Activated T-helper 17 cell treated with anti-CD3 and anti-CD28 coated beads, Interleukin-2, amount 50 U/mL, for 72 hours (primary cell): ENCODE measurements at places on chromosomes 1 and 21.

DNA sequence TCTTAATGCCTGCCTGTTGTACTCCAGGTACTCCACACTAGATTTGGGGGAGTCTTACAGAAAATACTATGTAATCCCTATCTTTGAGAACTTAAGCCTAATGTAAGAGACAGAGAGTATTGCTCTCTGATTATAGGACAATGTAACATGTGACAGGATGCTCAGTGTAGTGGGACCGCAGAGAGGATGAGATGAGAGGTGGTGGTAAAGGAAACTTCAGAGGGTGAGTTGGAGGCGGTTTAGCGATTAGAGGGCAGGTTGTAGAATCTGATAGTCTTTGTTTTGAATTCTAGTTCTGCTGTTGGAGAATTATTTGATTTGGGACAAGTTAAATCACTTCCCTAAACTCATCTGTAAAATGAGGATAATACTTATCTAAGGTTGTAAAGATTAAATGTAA, 5.4 kb downstream of the SOAT1 start:
- peak; percentile 96 for ATAC-seq

- ATAC-seq = no peak
Measured at GRCh38 chr1:41175546-41175945, 66.6 kb downstream of the SCMH1 start.

DNA sequence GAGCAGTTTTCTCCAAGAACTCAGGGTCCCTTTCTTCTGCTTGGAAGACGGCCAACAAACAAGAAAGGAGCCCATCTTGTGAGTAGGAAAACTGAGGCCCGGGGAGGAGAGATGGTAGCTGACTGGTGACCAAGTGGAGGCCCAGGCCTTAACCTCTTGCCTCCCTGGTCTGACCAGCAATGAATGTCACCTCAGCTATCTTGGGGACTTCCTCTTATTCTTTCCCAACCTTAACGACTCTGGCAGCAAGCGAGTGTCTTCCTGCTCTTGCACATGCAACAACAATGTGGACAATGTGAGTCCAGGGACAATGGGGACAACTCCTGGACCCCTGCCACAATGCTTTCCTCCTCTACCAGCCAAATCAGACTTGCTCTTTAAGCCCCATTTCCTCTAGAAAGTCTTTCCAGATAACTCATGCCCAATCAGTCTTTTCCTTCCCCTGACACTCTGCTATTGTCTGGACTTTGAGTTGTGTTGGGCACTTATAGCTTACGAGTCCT, 12.6 kb downstream of the HSPG2 start:
- ATAC-seq = no peak

- ATAC-seq = no peak
Measured at GRCh38 chr1:244980605-244981004, 116.3 kb upstream of the HNRNPU start.

GRCh38 chr1:225825607-225826007, 15.7 kb downstream of the EPHX1 start:
- no peak for ATAC-seq

GRCh38 chr1:82919837-82920236, 1079.1 kb downstream of the TTLL7 start:
- no peak for ATAC-seq

DNA sequence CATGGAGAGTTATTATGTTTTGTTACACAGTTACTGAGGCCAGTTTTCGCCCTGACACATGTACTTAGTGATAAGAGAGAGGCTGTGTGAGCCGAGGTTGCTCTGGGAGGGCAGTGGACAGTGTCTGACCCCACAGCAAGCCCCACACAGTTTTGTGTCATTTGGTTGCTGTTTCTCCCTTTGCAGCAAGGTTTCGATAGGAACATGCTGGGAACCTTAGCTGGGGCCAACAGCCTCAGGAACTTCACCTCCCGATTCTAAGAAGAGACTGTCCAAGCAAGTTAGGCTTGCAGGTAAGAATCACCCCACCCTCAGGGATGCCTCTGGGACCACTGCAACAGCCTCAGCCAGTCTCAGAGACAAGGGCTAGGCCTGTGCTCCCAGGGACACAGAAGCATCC, 45.3 kb downstream of the PKP1 start:
- ATAC-seq = no peak

DNA sequence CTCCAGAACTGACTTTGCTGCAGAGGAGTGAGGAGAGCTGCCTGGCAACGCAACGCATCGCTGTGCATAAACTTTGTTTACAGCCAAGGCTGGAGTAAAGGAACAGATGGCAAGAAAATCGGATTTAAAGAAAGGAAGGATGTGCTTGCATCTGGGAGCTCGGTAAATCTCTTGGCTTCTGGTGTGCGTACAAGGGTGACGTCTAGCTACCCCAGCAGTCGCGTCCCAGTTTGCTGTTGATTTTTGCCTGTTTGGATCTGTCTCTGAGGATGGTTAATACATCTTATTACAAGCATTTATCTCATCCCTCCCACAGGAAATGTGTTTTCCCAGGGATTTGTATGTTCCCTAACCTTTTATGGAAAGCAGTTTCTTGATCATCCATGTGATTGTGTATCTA, 73.3 kb upstream of the RALGPS2 start:
- no peak for ATAC-seq

DNA sequence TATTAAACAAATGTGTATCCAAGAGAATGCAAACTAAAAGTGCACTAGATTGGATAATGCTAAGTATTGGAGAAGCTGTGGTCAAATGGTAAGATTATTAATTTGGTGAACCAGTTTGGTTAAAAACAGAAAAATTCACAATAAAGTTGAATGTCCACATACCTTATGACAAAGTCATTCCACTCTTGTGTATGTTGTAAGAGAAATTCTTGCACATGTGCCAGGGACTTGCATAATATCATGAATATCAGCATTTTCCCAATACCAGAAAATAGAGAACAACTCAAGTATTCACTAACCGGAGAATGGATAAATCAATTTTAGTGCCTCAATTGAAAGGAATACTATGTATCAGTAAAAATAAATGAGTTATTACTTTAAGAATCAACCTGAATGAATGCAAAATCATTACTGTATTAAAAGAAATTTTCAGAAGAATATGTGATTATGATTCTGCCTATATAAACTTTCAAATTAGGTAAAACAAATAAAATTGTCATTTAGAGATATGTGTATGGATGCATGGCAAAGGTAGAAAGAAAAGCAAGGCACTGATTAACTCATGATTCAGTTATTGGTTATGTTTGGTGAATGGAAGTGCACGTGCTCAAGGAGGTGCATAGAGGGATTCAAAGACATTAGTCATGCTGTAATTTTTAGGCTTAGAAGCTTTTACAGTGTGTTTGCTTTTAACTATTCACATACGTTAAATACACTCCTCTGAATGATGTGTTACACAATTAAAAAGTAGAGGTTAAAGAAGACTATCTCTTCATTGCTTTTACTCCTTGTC, 217.4 kb upstream of the KCNK2 start:
- no peak for ATAC-seq

GRCh38 chr1:224621813-224622682, 5.9 kb downstream of the CNIH3 start:
- ATAC-seq = no peak

DNA sequence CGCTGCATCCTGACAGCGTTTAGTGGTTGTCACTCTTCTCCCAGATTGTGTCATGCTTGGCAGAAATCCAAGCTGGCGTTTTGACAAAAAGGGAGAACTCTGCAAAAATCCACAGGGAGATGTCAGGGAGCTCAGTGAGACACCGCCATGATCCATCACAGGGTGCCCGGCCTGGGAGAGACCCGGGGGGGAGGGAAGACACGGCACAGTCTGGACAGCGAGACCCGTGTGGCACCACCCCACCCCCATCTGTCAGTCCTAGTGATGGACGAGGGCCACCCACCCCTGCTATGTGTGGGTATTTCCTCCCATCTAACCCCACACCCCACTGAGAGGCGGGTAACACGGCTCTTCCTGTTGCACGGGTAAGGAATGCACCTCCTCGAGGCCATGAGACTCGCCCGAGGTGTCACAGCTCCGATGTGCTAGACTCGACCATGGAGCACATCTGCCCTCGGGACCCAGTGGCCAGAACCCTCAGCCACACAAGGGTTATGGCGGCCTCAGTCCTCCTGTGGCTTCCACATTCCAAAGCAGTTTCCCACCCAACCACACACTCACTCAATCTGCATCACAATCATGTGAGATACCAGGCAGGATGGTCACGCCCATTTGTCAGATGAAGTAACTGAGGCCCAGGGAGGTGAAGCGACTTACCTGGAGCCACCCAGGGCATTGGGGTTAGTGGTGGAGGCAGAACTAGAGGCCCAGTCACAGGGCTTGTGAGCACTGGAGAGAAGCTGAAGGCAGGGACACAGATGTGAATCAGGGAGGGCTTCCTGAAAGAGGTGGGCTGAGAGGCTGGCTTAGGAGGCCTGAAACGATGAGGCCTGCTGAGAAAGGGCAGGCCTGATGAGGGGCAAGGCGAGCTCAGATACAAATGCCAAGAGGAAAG, 688.5 kb downstream of the MATN1 start:
- no peak for ATAC-seq

DNA sequence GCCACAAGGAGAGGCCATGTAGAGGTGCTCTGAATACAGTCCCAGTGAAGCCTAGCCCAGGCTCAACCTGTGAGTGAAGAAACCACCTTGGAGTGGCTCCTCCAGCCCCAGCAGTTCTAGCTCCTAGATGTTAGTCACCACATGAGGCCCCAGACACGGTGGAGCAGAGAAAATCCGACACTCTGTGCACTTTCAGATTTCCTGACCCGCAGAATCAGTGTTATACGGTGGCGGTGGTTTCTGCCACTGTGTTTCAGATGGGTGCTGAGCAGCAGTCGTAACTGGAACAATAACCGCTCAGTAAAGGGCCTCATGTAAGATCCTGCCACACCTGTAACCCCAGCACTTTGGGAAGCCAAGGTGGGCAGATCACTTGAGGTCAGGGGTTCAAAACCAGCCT, 36.1 kb upstream of the ZBTB8A start:
- no peak for ATAC-seq

- no peak for ATAC-seq
Measured at GRCh38 chr1:95497566-95497965, 263.6 kb downstream of the RWDD3 start.

- ATAC-seq = no peak
Measured at GRCh38 chr1:117564227-117565075, 41.4 kb upstream of the TENT5C start.

- ATAC-seq = no peak
Measured at GRCh38 chr1:21863981-21864380, 51.9 kb downstream of the LDLRAD2 start.

GRCh38 chr21:33870768-33871167, 44.8 kb downstream of the ATP5PO start:
- ATAC-seq = no peak

GRCh38 chr1:39818482-39818881, 29.8 kb upstream of the BMP8B start:
- ATAC-seq = no peak

GRCh38 chr1:63987014-63987627, 213.3 kb downstream of the ROR1 start:
- ATAC-seq = no peak

DNA sequence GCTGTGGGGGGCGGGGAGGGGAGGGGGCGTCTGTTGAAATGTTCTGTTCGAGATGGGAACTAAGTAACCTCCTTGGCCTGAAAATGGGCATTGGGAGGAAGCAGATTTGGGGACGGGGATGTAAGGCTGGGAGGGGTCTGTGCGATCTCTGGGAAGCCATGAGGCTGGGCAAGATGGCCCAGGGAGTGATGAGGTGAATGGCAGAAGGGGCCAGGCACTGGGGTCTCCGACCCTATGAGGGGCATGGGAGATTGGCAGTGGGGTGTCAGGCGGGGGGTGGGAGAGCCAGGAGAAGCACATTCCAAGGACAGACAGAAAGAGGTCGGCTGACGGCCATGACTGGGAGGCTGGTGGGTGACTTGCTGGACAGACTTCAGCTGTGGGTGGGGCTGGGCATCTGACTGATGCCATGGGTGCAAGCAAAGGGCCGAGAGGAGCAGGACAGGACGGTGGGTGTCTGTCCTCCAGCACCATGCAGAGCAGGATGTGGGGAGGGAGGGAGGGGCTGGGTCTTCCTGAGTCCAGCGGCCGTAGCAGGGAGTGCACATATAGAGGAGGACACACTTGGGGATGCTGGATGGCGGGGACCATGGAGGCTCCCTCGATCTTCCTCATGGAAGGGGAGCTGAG, 30.0 kb upstream of the COL18A1 start:
- ATAC-seq = no peak

- no peak for ATAC-seq
Measured at GRCh38 chr1:79899914-79900313, 893.4 kb upstream of the ADGRL4 start.

GRCh38 chr1:242425232-242425631, 99.3 kb downstream of the PLD5 start:
- ATAC-seq = peak; percentile 34

DNA sequence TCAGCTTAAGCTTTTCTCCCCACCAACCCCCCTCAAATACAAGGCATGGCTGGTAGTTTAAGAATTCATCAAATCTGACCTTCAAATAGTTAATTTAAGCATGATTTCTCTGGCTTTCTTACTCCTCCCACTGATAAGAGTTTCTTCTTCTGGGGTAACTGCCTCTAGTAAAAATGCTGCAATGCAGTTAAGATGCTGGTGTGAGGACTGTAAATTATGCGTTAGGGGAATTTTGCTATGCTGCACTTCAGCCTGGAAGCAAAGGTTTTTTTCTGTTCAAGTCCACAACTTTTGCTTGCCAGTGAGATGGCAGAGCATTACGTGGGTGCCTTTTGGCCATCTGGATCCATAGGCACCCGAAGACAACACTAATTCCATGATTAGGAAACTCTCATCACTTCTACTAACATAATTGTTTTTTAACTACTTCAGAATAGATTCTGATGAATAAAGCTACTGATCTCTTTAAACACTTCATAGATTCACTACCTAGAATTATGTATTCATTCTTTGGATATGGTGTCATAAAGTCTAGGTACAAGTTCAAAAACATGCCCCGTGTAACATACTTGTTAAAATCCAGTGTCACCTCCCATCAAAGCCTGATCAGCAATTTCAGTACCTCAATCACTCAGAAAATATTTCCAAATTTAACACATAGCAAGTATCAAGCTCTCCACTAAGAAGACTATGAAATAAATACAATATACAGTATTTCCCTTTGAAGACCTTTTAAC, 8.8 kb upstream of the SMYD2 start:
- peak; percentile 14 for ATAC-seq

DNA sequence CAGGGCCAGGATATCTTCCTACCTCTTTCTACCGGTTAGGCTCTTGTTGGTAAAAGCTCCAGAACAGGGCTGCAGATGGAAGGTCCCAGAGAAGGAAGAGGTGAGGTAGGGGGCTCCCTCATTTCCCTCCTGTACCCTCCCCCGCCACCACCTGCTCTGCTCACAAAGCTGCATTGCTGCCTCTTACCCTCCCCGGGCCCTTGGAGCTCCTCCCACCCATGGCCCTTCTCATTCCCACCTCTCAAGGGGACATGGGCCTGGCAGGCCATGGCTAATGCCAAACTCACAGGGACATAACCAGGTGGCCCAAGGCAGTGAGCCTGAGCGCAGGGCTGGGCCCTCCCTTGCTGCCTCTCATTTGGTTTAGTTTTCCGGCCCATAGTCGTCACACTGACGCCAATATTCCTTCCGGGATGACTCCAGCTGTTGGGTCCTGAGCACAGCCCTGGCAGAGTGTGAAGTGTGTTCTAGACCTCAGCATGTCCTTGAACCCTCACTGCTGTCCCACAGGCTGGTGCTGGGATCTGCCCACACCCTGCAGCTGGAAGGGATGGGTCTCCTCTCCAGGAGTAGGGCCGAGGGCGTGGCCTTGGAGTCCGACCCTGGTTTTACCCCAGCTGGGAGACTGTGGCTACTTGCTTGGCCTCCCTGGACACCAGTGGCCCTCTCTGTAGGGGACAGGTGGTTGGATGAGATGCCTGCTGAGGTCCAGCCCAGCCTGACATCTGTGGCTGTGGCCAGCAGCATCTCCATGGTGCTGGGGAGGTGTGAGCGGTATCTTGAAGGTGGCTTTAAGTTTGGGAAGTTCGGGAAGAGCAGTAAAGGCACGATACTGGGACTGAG, 104.6 kb downstream of the ARHGEF10L start:
- ATAC-seq = no peak

- ATAC-seq = no peak
Measured at GRCh38 chr1:106439475-106439874, 617.0 kb upstream of the PRMT6 start.
